NCI-H446 (cell line): ENCODE measurements at places on chromosomes 16 and 17.

GRCh38 chr16:89953671-89954406 is 5.3 kb downstream of the DEF8 start:
- DNase-seq, result no peak

GRCh38 chr17:2204393-2204792 is 99.2 kb downstream of the SMG6 start:
- DNase-seq, result no peak

DNA sequence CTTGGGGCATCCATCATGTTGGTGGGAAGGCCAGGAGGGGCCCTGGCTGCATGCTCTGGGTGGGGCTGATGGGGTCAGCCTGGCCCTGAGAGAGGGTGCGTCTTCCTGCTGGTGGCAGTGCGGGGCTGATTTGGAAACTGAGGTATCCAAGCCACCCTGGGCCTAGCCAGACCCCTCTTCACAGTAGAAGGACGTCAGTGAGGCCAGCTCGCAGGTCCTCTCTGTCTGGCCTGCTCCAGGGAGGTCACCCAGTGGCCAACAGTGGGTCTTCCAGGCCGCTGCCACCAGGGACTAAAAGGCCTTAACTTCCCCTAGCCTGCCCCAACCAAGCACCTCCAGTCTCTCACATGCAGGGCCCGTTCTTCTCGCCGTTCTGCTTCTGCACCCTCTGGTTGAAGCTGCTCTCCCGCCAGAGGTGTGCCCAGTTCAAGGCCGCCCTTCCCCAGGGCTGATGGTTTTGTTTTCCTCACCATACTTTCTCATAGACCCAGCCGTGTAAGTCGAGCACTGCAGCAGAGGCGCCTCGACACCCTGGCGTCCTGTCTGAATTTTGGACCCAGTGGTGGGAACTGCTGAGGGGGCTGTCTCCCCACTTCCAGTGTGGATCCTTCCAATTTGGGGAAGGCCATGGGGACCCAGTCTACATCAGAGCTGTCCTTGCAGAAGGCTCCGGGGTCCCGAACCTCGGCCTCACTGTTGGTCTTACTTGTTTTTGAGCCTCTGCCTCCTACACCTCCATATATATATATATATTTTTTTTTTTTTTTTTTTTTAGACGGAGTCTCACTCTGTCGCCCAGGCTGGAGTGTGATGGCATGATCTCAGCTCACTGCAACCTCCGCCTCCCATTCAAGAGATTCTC is 42.9 kb upstream of the CDC42EP4 start:
- no peak for DNase-seq

GRCh38 chr17:21474815-21475214 is 98.7 kb downstream of the KCNJ12 start:
- no peak for DNase-seq

- no peak for DNase-seq
Observed at GRCh38 chr17:33113276-33113990, 121.8 kb downstream of the SPACA3 start.

DNA sequence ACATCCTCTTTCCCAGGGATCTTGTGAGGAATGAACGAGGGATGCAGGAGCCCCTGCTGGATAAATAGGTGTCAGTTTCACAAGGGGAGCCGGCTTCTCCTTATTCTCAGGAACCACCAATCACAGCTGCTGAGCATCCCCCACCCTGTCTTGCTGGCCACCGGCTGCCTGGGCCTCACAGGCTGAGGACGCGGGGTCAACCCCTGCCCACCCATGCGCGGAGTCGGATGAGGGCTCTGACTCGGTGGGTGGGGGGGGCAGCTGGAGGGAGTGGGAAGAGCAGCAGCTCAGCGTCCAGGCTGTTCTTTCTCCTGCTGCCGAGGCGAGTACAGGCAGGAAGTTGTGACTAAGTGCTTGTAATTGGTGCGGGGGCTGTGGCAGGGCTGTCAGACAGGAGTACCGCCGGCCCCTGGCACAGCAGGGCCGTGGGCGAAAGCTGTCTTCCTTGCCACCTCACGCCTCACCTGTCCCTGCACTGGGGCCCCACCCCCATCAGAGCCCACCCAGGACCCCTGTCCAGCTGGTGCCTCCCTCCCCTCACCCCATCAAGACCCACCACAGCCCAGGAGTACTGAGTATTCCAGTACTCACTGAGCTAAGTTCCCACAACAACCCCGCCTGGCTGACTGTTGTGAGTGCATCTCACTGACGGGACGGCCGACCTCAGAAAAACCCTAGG is 11.0 kb upstream of the DPEP1 start:
- no peak for DNase-seq

GRCh38 chr16:19907161-19907992 is 22.7 kb upstream of the GPRC5B start:
- peak; percentile 70 for DNase-seq
